ENCODE measurements at places on chromosomes 12 and 14.

DNA sequence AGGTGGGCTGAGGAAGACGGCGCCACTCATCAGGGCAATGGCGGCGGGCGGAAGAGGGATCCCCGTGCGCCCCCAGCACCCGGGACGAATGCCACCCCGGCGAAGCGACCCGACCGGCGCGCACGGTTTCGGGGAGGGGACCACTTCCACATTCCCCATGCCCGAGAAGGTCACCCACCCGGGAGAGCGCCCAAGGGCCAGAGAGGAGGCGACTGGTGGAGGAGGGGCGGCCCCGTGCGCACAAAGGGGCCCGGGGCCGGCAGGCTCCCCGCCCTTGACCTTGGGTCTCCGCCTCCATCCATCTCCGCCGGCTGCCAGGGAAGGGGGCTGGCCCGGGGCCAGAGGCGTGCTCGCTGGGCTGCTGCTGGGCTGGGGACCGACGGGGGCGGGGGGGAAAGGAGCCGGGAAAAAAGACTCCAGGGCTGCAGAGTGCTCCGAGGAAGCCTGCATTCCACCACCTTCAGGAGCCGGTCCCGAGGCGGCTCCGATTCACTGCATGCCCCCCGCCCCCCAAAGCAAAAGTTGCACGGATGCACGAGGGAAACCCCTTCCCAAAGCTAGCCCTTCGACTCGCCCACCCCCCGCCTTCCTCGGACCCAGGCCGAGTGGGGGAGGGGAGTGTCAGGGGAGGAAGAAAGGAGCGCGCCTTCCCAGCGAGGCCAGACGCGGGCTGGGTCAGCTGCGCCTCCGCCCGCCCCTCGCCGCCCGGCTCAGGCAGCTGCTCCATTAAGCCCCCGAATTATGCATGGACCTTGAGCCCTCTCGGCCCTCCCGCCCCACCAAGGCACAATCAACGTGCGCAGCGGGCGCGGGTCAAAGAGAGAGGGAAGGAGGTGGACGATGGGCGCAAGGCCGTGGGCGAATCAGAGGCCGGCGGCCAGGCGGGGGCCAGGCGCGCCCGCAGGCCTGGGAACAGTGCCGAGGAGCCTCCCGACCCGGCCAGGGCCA lies 26.2 kb downstream of the BCL11B start:
- ATAC-seq, result peak; percentile 88

GRCh38 chr12:13084898-13085640 lies 18.4 kb downstream of the GSG1 start:
- ATAC-seq, result no peak

DNA sequence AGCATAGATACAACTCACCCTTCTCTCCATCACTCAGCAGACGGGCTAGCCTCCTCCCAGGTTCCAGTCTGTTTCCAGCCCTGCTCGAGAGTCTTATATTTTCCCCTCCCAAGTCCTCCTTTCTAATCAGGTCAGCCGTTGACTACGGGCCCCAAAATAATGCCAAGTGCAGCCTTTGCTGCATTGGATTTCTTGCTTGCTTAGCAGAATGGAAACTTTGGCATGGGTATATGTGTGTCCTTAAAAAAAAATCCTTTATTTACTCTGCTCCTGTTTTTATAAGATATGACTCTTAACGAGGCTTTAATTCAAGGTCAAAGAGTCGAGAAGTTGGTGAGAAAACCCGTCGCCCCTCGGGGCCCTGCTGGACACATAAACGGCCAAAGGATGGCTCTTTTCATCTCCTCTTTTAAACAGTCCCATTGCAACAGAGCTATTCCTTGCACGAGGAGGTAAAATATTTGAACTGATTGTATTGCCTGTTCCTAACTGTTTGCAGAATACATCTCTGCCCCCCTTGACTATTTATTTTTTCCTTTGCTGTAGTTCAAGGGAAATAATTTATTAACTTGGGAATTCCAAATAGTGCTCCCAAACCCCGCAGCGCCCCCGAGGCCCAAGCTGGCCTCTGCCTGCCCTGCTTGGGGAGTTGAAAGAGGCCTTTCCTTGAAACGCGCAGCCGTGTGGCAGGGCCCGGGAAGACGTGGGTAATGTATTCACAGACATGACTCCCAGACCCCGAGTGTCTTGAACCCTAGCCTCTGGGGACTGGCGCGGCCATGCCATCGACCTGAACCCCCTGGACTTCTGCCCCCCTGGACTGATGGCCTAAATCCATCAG lies 156.5 kb upstream of the MYL2 start:
- ATAC-seq, result no peak

DNA sequence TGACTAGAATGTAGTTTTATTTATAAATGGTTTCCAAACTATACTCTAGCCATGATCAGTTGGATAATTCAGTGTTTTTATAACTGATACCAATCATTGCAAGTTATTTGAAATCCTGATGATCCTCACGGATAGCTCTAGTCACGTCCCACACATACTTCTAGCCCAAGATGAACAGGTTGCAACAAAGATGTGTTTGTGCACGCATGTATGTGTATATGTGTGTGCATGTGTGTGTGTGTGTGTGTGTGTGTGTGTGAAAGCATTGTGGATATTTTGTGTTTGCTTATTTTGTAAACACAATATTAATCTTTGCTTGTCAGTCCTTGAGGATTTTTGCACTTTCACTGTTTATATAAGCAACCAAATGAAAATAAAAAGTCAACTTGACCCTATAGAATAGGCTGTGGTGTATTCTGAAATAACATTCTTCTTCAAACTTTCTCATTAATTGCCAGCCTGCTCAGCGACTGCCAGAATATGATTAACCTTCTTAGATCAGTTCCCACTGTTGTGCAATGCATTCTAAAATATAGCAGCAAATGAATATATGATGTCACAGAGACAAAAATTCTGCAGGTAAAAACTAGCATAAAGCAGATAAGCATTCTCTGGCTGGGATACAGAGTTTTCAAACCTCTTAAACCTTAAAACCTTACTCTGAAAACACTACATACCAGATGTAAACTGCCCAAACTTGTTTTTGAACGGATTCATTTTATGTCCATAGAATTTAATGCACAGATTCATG lies 48.8 kb upstream of the HIF1A start:
- ATAC-seq, result no peak

Measured in motor neuron (in vitro differentiated cells).